ENCODE measurements at places on chromosomes 12 and 14. TPM values are rescaled to one million over a fixed set of nuclear protein-coding genes. Genes with fewer than 3 reads are reported as not detected.

ITGA7 gene
- total RNA-seq, result 24.8 TPM

TUBA1C gene
- 307 TPM for total RNA-seq

SLCO1B3 gene
- not detected for total RNA-seq

KRT71 gene
- not detected for total RNA-seq

KRT6A gene
- under 0.01 TPM for total RNA-seq

AVPR1A gene
- not detected for total RNA-seq

KRT86 gene
- under 0.01 TPM for total RNA-seq

CLEC1A gene
- total RNA-seq, result under 0.01 TPM

TAS2R14 gene
- total RNA-seq, result 7.2 TPM

PTPRQ gene
- total RNA-seq, result 5.4 TPM

OTOGL gene
- 0.36 TPM for total RNA-seq

SYNDIG1L gene
- not detected for total RNA-seq

PTGER2 gene
- total RNA-seq, result 3.3 TPM

SERPINA3 gene
- total RNA-seq, result 5.1 TPM

C14orf39 gene
- 0.29 TPM for total RNA-seq

TMEM233 gene
- total RNA-seq, result under 0.01 TPM

MFAP5 gene
- total RNA-seq, result 57.9 TPM

ASB2 gene
- 1.1 TPM for total RNA-seq

HOXC13 gene
- not detected for total RNA-seq

HAL gene
- total RNA-seq, result 0.29 TPM

AQP2 gene
- total RNA-seq, result not detected

SLC35F4 gene
- total RNA-seq, result not detected

MAP3K9 gene
- under 0.01 TPM for total RNA-seq

KRT75 gene
- not detected for total RNA-seq

LMNTD1 gene
- total RNA-seq, result not detected

AKAP3 gene
- 2.2 TPM for total RNA-seq

GLIPR1 gene
- total RNA-seq, result 83.2 TPM

LRRC74A gene
- total RNA-seq, result not detected

PRKCH gene
- total RNA-seq, result 3.2 TPM

SCNN1A gene
- 0.36 TPM for total RNA-seq

VSIG10 gene
- 26.5 TPM for total RNA-seq

PMCH gene
- not detected for total RNA-seq

SDSL gene
- total RNA-seq, result 6.5 TPM

BDKRB1 gene
- 0.72 TPM for total RNA-seq

MYH6 gene
- total RNA-seq, result not detected

TSPAN19 gene
- total RNA-seq, result not detected

KRT85 gene
- total RNA-seq, result not detected

PPP2R5C gene
- total RNA-seq, result 101 TPM

HOXC6 gene
- 5.6 TPM for total RNA-seq

ABCD4 gene
- 38.7 TPM for total RNA-seq

JAG2 gene
- total RNA-seq, result 3.3 TPM

TSHR gene
- total RNA-seq, result not detected

CARMIL3 gene
- not detected for total RNA-seq
